Placental epithelial cell (primary cell): ENCODE measurements at places on chromosomes 12 and 14. TPM values are rescaled to one million over a fixed set of nuclear protein-coding genes. Genes with fewer than 3 reads are reported as not detected.

Gene YBX3
- 177 and 242 TPM in 2 replicates for total RNA-seq

Gene TRMT61A
- total RNA-seq, result 4.7 and 9.2 TPM in 2 replicates

Gene LRCOL1
- not detected in 2 replicates for total RNA-seq

Gene PRR4
- 0.98 and 3.5 TPM in 2 replicates for total RNA-seq

Gene GPR68
- total RNA-seq, result 0.39 and 1.7 TPM in 2 replicates

Gene CPNE6
- total RNA-seq, result not detected in 2 replicates

Gene KCNA1
- not detected in 2 replicates for total RNA-seq

Gene TAS2R9
- total RNA-seq, result not detected in 2 replicates

Gene CLECL1
- not detected in 2 replicates for total RNA-seq

Gene JPH4
- total RNA-seq, result under 0.01 and 0.22 TPM in 2 replicates

Gene PAWR
- total RNA-seq, result 44.8 and 93.4 TPM in 2 replicates

Gene ANKRD33
- total RNA-seq, result not detected in 2 replicates

Gene HOXC9
- total RNA-seq, result 0.65 TPM in 1 of 2 replicates, not detected in the other

Gene GDF3
- total RNA-seq, result not detected in 2 replicates

Gene RIMKLB
- total RNA-seq, result 38.1 and 55.3 TPM in 2 replicates

Gene NPAS3
- total RNA-seq, result 1.6 and 1.8 TPM in 2 replicates

Gene GNB3
- total RNA-seq, result 0.65 and 3.1 TPM in 2 replicates

Gene GARIN6
- not detected in 2 replicates for total RNA-seq

Gene RASAL1
- total RNA-seq, result 0.33 and 0.39 TPM in 2 replicates
